SK-N-SH treated with all-trans-retinoic acid at 6 μM for 48 hours (cell line): ENCODE measurements at places on chromosomes 6 and 20.

DNA sequence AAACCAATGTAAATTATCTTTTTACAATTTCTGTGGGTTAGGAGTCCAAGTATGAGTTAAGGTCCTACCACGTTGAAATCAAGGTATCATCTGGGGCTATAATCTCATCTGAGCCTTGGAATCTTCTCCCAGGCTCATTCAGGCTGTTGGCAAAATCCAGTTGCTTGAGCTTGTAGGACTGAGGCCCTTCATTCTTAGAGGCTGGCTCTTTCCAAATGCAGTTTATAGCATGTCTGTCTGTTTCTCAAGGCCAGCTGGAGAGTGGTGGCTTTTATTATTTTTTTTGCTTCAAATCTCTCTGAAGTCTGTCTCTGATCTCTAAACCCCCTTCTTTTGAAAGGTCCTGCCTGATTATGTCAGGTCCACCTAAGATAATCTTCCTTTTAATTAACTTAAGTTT lies 177.2 kb upstream of the ASCC3 start:
- ATAC-seq = no peak

DNA sequence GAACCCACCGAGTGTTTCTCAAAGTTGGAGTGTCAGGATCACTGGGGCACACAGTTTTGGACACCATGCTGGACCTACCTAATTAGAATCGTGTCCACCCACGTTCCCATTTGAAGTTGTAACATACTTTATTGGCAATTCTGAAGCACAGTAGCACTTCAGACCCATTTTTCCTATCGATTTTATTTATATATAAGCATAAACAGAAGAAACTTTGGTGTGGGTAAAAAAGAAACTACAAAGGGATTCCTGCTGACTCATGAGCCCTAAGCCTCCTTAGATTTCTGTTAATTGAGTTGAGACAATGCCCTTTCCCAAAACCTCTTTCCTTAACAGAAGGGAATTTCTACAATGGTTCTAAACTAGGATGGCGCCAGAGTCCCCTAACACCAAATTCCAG lies 398.0 kb downstream of the CDKAL1 start:
- ATAC-seq = no peak

DNA sequence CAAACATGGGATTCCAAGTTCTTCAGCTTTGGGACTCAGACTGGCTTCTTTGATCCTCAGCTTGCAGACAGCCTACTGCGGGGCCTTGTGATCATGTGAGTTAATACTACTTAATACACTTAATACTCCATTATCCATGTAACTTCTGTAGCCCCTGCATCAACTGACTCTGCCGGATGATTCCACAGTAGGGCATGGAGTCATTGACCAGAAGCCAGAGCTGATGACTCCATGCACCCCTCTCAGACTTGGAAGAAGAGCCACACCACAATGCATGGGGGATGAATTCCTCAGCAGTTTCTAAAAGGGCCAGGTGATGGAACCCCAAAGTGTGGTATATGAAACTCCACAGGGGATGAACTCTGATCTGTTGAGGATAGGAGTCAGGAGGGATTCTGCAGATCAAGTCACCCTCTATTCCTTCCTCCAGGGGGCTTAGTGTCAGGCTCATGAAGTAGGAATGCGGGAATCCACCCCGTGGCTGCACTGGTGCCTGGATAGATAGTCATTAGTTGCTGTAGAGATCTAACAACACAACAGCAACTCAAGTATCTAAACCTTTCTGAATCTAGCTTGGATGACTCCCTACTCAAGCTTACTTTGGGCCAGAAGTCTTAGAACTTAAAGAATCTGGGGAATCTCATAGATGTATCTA lies 70.2 kb downstream of the GPR6 start:
- no peak for ATAC-seq

- ATAC-seq = no peak
Measured at GRCh38 chr6:48511378-48511777, 400.4 kb upstream of the PTCHD4 start.

DNA sequence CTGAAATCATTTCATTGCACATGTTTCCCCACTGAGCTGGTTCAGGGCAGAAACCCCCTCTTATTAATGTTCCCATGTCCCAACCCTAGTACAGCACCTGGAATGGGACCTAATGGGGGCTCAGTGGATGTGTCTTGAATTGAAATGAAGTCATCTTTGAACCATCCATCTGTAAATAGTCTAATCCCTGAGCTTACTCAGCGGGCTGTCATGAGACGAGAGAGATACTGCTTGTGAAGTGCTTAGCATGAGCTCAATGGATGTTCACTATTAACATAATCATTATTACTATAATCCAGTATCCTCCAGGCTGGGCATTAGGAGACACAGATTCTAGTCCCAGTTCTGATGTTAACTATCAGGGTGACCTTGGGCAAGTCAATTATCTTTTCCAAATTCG lies 106.6 kb upstream of the LRFN2 start:
- no peak for ATAC-seq

- peak; percentile 85 for ATAC-seq
Measured at GRCh38 chr6:130625825-130626527, 201.2 kb upstream of the SMLR1 start.

GRCh38 chr20:16058268-16058667 lies 515.0 kb downstream of the KIF16B start:
- ATAC-seq = no peak

- ATAC-seq = no peak
Measured at GRCh38 chr20:47380481-47380880, 24.0 kb upstream of the ZMYND8 start.

DNA sequence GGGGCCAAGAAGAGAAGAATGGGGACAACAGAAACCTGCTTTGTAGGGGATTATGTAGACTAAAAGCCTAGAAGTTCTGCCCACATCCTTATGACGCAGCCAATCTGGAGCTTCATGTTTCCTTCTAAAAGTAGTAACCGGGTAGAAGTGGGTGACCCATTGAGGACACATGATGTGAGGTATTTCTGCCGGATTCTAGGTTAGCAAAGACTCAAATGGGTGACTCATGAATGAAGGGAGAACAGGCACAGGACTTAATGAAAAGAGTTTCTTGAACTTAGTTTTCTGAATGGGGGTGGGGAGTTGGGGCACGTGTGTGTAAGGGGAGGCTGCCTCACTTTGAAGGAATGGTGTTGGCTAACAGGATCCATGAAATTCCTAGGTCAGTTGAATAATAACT lies 68.8 kb downstream of the CDS2 start:
- no peak for ATAC-seq
